ENCODE measurements at places on chromosomes 7 and 10.

GRCh38 chr10:97842656-97843280 lies 6.9 kb upstream of the GOLGA7B start:
- DNase-seq = no peak

- DNase-seq = no peak
These were observed 56.2 kb upstream of the NPY start for GRCh38 chr7:24227603-24228359.

DNA sequence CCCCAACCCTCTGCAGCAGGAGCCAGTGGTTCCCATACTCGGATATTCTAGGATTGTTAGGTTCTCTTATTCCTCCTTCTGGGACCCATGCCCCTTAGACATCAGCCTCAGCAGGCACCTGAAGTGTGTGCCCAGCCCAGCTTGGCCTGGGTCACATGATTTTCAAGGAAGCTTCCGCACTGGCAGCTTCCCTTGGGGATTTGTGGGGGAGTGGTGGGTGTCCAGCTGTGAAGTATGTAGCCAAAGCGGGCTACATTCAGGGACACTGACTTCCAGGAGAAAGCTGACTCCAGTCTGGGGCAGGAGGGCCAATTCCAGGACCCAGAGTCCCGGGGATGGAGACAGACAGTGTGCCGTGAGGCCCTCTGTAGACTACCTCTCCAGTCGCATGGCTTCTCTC lies 1.3 kb downstream of the LDB1 start:
- no peak for DNase-seq

GRCh38 chr10:2020836-2021235 lies 283.5 kb upstream of the ADARB2 start:
- DNase-seq = no peak

GRCh38 chr7:98562871-98563495 lies 54.1 kb upstream of the NPTX2 start:
- DNase-seq = no peak

DNA sequence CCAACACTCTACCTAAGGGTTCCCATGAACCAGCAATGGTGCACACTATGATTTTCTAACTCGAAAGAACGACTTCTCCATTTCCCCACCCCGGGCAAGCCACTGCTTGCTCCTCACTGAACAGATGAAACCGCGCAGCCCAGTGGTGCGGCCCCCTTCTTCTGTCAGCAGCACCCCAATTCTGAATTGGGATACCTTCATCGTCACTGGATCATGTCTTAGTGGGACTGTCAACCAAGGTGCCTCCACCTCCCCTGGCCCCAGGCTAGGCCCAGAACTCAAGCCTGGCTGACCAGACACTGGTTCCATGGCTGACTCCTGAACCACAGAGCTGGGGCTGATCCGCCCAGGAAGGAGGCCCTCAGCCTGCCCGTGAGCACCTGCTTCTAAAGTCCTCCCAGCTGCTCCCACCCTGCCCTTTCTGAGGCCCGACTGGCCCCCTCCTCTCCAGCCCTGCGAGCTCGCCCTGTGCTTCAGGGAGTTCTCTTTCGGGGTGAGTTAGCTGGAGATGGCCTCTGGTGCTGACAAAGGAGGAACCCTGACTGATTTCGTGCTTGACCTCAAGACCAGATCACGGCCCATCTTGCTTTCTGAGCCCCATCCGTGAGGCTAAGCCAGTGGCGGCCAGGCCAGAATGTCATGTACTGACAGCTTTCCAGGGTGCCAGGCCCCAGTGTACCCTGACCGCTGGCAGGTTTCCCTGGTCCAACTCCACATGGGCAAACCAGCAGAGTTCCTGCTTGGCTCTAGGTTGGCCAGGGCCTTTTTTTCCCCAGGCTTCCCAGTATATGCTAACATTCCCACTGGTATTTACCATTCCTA lies 44.5 kb downstream of the FAM53B start:
- DNase-seq = no peak

GRCh38 chr10:101386659-101387259 lies 32.8 kb downstream of the BTRC start:
- DNase-seq = no peak

DNA sequence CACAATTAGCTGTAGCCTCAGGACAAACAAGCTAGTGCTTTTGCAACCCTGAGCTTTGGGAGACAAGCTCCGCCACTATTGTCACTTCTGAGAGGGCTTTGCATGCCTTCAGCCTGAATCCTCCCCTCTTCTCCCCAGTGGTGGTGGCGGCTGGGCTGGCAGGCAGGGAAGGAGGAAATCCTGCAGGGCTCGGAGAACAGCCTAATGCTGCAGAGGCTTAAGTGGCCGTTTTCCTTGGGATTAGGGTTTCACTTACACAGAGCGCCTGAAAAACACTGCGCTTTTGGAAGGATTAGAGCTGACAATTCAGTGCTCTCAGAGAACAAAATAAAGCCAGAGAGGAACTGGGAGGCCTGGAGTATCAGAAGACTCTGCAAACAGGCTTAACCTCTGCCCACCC lies 71.3 kb downstream of the PAX2 start:
- DNase-seq = no peak

DNA sequence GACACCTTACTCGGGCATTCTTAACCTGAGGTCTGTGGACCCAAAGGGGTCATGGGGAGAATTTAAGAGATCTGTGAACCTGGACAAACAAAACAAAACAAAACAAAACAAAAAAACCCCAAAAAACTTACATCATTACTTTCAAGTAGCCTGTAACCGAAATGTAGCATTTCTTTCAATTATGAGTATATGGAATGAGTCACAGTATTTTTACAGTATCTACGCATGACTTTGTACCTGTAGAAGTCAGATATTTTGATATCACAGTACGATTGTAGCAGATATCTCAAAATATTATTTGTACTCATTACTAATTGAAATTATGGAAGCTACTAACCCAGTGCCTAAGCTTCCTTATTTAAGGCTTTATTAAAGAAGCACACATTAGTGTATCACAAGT lies 210.2 kb downstream of the JAZF1 start:
- no peak for DNase-seq

- DNase-seq = no peak
These were observed 69.6 kb downstream of the ASB13 start for GRCh38 chr10:5596611-5597341.

DNA sequence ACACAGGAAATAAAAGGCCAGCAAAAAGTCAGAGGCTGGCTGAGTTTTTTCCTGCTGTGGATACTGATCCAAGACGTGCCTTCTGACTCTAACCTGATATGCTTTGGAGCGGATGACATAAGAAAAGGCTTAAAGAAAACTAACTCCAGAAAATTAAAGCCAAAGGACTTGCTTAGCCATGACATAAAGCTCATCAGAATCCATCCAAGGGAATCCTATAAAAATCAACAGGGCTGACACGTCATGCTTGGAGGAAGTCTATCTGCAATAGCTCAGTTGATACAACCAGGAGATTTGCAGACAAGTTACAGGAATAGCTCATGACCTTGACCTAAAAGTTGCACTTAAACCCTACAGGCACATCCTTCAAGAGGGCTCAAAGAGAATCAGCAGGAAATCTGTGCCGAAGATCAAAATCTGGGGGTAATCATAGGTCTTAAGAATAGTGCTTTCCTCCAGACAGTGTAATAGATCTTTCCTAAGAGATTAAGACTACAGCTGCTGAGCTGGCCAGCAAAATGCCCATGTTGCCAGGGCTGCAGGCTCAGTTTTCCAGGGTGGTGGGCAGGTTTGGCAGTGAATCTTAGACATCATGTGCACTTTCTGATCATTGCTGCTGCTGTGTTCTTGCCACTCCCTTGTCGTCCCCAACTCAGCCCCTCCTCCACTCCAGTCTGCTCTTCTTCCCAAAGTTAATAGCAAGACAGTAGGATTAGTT lies 111.5 kb upstream of the SVIL start:
- DNase-seq = no peak

- DNase-seq = no peak
These were observed 10.5 kb downstream of the RHBDD2 start for GRCh38 chr7:75889223-75889825.

DNA sequence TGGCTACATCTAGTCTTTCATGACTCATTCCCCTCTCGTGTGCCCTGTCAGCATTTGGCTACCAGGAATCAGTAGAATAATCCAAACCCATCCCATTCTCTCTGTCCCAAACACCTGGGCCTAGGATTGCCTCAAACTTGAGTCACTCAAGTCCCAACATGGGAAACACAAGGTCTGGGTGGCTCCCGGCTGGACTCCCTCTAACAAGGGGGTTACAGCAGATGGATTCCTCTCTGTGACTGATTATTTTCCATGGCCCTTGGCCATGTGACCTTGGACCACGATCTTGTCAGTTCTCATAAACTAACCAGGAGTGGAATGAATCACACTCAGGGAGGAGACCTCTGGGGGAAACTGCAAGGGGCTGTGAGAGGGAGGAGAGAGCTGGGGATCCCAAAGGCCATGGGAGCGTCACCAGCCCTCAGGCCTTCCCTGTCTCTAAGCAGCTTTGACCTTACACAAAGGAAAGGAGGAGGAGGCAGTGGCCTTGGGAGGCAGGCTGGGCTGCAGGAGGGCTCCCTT lies 533.1 kb downstream of the KCNMA1 start:
- no peak for DNase-seq

DNA sequence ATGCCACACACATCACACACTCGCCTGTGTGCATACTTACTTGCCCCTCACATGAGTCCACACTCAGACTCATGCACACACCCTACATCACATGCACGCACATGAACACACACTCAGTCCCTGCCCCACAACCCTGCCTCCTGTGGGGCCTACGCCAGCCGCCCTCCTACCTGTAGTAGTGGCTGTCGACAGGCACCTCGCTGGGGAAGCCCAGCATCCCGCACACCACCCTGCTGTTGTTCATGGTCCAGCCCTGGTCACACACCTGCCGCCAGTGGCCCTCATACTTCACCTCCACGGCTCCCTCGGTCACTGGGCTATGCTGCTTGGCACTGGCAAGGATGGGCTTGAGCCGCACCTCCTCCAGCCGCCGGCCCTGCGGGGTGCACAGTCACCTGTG lies 7.2 kb downstream of the LOXL4 start:
- no peak for DNase-seq

DNA sequence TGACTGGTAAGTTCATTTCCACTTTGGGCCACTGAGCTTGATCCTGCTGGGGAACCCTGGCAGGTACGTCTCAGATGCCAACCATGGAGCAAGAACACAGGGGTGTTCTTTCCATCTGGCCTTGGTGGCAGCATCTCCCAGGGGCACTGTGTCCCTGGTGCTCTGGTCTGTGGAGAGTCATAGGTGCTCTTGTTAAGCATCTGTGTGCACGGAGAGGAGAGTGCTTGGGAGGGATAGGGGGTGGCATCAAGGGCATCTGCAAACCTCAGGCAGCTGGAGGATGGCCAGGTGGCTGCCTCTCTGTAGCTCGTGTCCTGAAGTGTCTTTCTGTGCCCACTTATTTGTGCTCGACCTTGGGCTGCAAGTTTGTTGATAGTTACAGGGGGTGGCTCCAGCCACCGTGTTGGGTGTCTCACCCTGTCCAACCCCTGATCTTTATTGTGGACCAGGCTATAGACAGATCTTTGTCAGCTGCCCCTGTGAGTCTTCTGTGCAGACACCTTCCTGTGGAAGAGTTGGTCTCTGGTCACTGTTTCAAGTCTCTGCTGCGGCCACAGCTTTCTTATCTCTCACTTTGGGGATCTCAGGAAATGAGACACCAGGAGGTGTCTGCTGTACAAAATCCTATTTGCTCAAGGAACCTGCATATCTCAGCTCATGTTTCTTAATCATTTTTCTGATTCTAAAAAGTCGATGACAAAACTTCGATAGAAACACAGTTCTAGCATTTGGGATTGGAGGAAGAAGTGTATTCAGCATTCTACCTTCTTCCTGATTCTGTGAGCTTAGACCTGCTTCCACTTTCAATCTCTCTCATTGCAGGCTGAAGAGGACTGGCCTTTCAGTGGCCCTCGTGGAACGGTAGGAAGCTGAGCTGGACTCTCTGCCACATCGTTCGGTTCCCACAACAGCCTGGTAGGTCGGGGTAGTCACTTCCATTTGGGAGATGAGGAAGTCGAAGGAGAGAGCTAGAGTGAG lies 17.2 kb upstream of the GIMAP8 start:
- DNase-seq = no peak

- DNase-seq = no peak
These were observed 594.9 kb downstream of the INHBA start for GRCh38 chr7:41107938-41108448.

- no peak for DNase-seq
These were observed 83.9 kb downstream of the CXCL12 start for GRCh38 chr10:44300666-44301649.

GRCh38 chr7:142646386-142647140 lies 102.7 kb upstream of the PRSS1 start:
- no peak for DNase-seq
